GM23248 (cell line): ENCODE measurements at places on chromosomes 2 and 18. TPM values are rescaled to one million over a fixed set of nuclear protein-coding genes. Genes with fewer than 3 reads are reported as not detected.

- no peak for DNase-seq
Observed at GRCh38 chr2:25255745-25256487, 85.8 kb downstream of the DNMT3A start.

DNA sequence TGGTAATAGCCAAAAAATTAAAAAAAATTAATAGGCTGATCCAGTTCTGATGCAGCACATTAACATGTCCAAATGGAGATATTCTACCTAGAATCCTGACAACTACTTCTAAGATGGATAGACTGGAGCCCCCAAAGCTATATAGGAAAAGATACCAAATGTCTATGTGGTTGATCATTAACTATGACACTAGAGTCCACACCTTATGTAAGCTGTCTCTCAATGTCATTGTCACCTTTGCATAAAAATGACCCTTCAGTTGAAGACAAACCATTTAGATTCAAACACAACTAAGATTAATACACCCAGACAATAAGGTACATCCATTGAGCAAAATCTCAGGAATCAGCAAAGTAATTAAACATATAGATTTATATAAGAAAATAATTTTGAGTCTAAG, 14.6 kb downstream of the ZNF396 start:
- no peak for DNase-seq

- DNase-seq = no peak
Observed at GRCh38 chr2:187338679-187339121, 109.4 kb downstream of the CALCRL start.

- DNase-seq = no peak
Observed at GRCh38 chr2:209501579-209501978, 77.7 kb downstream of the MAP2 start.

DNA sequence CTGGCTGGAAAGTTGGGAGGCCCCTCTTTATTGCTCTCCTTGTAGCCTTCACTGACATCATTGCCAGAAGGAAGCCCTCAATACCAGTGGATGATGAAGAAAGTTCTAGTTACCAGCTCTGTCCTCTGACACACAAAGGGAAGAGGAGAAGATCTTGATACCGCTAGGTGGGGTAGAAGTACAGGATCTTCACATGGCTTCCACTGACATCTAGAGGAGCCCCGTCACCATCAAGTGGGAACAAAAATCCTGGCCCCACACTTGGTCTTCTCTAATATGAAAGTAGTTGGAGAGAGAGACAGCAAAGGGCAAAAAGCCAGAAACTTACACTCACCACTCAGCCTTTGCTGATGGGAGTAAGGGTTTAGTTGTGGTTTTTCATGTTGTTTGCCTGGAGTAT, 12.4 kb downstream of the XIRP2 start:
- DNase-seq = peak; percentile 48

DNA sequence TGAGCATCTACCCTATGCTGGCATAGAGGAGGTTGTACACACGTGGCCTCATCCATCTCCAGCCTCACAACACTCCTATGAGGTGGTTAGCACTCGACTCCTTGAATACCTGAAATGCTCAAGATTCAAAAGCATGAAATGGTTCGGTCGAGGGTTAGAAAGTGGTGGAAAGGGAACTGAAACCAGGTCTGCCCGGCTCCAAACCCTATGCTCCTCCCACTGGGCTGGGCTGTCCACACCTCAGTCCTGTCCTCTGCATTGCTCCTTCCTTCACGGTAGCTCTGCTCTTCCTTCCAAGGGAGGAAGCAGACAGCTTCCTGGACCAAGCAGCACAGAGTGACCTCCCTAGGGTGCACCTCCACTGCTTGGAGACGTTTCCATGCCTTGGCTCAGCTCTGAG, 565.2 kb upstream of the ID2 start:
- no peak for DNase-seq

GRCh38 chr18:44589693-44590355, 90.9 kb upstream of the SETBP1 start:
- DNase-seq = peak; percentile 84

- peak; percentile 51 for DNase-seq
Observed at GRCh38 chr2:101307950-101308431, 510 bp downstream of the RNF149 start.

DNA sequence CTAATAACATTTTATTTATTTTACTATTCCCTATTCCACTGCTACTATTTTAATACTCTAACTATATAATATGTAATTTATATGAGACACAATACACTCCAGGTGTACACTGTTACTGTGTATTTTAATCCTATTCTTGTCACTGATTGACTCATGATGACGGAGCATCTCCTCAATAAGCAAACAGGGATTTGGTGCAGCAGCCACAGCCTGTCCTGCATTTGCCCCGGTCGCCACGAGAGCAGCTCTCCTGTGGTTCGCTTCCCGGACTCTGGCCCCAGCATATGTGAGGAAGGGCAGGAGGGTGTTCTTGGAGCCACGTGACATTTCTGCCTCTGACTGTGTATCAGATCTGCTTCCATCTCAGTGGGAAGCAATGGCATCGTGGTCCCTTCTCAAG, 74.1 kb upstream of the PXDN start:
- DNase-seq = peak; percentile 38

DNA sequence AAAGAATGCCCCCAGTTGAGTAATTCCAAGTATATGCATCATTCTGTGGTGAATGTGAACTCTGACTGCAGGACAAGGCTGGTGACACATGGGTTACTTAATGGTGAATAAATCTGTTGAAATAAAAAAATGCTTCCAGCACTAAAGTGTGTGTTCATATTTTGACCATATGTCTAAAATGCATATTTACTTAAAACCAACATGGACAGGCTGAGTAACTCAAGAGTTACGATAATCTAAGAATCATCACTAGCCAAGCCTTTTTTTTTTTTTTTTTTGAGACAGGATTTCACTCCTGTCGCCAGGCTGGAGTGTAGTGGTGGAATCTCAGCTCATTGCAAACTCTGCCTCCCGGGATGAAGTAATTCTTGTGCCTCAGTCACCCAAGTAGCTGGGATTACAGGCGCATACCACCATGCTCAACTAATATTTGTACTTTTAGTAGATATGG, 47.1 kb upstream of the CCBE1 start:
- DNase-seq = peak; percentile 95

Gene DPYSL5
- total RNA-seq = not detected in 2 replicates

Gene MTX2
- 47.9 and 49.3 TPM in 2 replicates for total RNA-seq

Gene RAD51AP2
- total RNA-seq = not detected in 2 replicates
